Activated CD8-positive, alpha-beta memory T cell treated with anti-CD3 and anti-CD28 coated beads, Interleukin-2, amount 10 ng/mL, durations not matched to agents 7 days and 5 days (primary cell): ENCODE measurements at places on chromosomes 2 and 18. TPM values are rescaled to one million over a fixed set of nuclear protein-coding genes. Genes with fewer than 3 reads are reported as not detected.

DNA sequence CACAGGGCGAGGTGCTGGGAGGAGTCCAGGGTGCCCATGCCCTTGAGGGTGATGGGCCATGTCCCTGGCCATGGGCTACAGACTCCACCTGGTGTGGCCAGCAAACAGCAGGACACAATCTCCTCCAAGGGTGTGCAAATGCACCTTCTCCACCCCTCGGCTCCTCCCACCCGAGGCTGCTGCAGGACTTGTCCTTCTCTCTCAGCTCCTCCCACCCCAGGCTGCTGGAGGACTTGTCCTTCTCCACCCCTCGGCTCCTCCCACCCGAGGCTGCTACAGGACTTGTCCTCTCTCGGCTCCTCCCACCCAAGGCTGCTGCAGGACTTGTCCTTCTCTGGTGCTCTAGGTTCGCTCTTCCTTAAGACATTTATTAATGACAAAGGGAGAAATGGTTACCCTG is 57.3 kb upstream of the SNTG2 start:
- DNase-seq = peak; percentile 25

Gene SLC4A5
- 0.42 TPM for total RNA-seq

- no peak for DNase-seq
Measured at GRCh38 chr2:22487036-22487435, 897.9 kb upstream of the KLHL29 start.

- no peak for DNase-seq
Measured at GRCh38 chr18:78293540-78293939, 686.1 kb upstream of the SALL3 start.

- no peak for DNase-seq
Measured at GRCh38 chr18:76546088-76546435, 51.0 kb upstream of the ZNF516 start.

GRCh38 chr18:79517341-79517740 is 121.6 kb downstream of the NFATC1 start:
- peak; percentile 58 for DNase-seq

Gene TMSB10
- total RNA-seq = 3,578 TPM

DNA sequence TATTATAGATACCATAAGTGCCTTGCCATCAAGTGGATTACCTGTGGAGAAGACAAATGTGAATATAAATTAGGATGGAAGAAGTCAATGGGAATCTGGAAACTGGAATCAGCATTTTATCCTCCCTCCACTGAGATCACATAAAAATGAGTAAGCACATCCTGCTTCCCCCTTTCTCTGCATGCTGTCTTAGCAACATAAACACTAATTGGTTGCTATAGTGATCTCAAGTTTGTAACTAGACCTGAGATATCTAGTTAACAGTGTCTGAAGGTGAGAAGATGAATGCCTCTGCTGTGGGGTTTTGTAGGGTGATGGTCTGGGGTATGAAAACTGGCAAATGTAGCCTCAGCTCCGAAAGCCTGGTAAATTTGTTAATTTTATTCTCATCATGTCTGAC is 1357.5 kb upstream of the CELF4 start:
- no peak for DNase-seq

Gene IL36G
- not detected for total RNA-seq

GRCh38 chr2:158392687-158393086 is 63.9 kb downstream of the CCDC148 start:
- no peak for DNase-seq

DNA sequence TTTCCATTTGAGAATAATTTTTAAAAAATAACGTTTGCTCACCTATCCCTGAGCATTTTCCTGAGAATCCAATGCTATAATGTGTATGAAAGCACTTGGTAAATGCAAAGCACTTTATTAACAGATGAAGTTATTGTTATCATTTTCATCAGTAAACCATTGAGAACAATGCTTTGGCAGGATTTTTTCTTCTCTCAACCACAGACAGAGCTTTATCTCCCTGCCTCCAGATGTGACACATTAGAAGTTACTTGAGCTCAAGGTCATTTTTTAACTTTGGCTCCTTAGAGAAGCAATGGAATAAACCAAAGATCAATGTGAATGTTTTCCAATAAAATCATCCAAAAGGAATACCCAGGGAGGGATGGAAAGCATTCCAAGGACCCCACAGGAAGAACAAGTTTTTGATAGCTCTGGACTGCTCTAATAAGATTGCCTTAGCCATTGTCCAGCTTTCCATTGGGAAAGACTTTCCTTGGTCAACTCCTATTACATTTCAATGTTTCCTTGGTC is 118.9 kb upstream of the NT5C1B start:
- DNase-seq = no peak

DNA sequence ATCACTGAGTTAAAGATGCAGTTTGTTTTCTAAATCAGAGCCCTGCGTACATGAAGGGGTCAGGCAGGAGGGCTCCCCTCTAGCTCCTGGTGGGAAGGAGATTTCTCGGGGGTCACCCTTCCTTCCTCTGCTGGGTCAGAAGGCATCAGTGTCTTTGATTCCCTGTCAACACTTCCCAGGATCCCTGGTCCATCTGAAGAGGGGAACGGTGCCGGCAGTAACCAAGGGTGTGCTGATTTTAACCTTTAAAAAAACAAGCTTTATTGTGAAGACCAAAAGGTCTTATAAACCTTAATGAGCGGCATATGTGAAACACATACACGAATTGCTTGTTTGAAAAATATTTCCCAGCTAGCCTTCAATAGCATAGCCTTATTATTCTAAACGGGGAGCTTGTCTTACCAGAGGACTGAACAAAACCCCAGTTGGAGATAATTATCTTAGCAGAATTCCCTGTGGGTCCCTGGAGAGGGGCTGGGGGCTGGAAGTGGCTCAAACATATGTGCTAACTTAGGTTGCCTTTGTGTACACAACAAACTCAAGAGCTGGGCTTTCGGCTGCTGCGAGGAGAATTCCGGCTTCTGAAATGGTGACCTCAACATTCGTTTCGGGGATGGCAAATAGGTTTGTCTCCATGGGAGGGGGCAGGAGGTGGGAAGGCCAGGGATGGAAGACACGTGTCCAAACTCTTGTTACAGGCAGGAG is 114.9 kb upstream of the MYCN start:
- no peak for DNase-seq

- no peak for DNase-seq
Measured at GRCh38 chr18:45251236-45251635, 364.0 kb upstream of the SLC14A2 start.

Gene ALLC
- not detected for total RNA-seq

- DNase-seq = no peak
Measured at GRCh38 chr2:128375454-128375853, 56.8 kb upstream of the HS6ST1 start.

GRCh38 chr2:1619556-1619955 is 124.8 kb downstream of the PXDN start:
- no peak for DNase-seq

DNA sequence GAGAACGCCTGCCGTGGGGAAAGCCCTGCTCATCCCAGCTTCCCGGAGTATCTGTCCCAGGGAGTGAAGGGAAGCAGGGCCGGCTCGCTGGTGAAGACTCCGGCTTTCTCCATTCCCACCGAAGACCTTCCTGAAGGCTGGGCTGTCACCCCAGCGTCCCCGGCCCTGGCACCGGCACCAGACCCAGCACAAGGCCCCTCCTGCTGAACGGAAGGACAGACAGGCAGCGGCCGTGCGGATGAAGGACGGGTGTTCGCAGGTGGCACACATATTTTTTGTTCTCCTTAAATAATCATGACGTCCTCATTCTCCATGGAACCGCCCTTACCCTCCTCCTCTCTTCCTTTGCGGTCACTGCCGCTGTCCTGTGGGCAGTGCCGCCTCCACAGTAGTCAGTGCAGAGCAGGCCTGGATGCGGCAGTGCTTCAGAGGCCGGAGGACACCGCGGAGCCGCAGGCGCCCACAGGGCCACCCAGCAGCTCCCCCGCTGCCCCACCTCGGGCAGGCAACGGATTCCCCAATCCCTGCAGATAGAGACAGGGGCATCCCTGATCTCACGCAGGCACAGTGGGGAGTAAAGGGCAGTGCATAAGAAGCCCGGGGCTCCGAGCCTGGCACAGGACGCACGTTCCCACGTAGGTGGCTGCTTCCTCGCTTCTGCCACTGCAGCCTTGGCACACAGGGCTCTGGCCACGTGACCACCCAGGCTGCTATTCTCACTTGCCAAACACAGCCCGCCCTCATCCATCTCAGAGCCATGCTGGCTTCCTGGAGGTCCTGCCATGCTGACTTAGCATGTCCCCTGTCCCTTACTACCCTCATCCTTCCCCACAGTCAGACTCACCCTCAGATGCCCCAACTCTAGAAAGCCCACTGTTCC is 229.7 kb downstream of the EIPR1 start:
- no peak for DNase-seq

Gene GREB1L
- not detected for total RNA-seq

Gene ALPP
- total RNA-seq = not detected

Gene ERBB4
- not detected for total RNA-seq

Gene ACMSD
- not detected for total RNA-seq

DNA sequence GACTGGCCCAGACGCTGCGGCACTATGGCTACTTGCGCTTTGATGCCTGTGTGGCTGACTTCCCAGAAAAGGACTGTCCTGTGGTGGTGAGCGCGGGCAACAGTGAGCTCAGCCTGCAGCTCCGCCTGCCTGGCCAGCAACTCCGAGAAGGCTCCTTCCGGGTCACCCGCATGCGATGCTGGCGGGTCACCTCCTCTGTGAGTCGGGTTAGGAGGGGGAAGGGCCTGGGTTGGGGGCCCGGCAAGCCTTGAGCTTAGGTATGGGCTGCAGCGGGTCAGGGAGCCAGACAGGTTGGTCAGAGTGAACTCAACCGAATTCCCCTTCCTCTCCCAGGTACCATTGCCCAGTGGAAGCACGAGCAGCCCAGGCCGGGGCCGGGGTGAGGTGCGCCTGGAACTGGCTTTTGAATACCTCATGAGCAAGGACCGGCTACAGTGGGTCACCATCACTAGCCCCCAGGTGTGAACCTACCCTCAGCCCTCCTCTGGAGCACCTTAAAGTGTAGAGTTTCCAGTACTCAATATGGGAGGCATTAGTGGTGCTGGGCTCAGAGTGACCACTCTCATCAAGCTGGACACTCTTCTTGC is 4.9 kb downstream of the ZNF513 start:
- DNase-seq = no peak

DNA sequence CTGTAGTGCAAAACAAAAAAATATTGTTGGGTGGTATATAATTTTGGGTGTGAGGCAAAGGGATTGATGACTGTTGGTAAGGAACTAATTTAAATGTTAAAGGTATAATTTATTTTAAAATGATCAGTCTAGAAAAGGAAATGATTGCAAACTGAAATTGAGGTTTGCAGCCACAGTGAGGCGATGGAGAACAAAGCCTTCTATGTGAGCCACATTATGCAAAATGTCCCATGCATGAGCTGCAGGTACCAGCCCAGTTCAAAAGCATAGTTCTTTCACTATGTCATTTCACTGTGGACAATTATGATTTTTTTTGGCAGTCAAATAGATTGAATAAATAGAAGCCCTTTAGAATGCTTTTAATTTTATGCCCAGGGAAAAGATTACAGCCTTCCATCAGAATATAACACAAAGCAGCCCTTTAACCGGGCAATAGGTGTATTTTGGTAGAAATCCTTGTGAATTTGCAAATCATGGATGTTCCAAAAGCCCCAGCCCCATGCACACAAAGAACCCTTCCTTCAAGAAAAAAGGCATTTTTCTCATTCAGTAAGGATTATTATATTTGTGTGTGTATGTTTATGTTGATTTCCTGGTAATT is 1.7 kb downstream of the MAP2 start:
- DNase-seq = no peak

- no peak for DNase-seq
Measured at GRCh38 chr2:119154076-119154475, 4.5 kb downstream of the C1QL2 start.

DNA sequence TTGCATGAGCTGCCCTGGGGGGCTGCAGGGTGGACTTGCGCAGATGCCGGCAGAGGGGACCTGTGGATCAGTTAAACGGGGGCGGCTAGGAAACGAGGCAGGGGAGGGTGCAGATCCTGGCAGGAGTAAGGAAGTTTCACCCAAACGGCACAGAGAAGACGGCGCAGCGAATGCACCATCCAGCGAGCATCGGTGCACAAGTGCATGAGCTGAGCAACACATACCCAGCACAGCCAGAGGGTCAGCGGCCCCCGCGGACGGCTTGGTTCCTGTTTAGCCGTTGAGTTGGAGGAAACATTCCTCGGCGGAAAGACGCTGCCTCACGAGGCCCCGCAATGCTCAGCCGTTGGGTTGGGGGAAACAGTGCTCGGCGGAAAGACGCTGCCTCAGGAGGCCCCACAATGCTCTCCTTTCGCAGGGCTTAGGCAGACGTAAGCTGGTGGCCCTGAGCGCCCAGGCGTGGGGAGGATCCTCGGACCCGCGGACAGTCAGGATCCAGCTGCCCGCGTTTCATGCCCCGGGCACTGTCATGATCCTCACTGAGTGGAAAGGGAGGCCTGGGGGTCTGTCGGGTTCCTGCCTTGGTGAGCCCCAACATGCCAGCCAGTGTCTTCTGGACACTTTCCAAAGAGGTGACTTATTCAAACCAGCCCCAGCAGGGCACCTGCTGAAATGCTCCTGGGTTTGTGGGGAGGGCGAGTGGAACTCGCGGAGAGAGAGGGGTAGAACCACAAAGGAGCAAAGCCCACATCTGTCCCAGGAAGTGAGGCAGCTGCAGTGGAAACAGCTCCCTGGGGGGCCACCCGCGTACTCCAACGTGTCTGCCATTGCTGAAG is 86.3 kb downstream of the NDUFA10 start:
- DNase-seq = no peak

Gene CFC1B
- not detected for total RNA-seq

Gene THUMPD2
- 20.8 TPM for total RNA-seq

Gene SKA1
- total RNA-seq = 45.6 TPM

Gene PSMA8
- total RNA-seq = 1.1 TPM

- DNase-seq = no peak
Measured at GRCh38 chr2:10326151-10326616, 23.5 kb downstream of the HPCAL1 start.

GRCh38 chr2:120235681-120236080 is 12.5 kb upstream of the TMEM185B start:
- peak; percentile 23 for DNase-seq
